ENCODE measurements at places on chromosomes 3 and 15.
A peak's percentile ranks its signal among the peaks of the same experiment; 100 is the strongest.

GRCh38 chr3:15223685-15224572 is 17.9 kb downstream of the CAPN7 start:
- DNase-seq = no peak

GRCh38 chr3:124007186-124007585 is 15.3 kb upstream of the ROPN1 start:
- DNase-seq = no peak

- no peak for DNase-seq
These were observed 108.1 kb upstream of the MELTF start for GRCh38 chr3:197137751-197138150.

GRCh38 chr3:141348837-141349236 is 19.5 kb upstream of the ZBTB38 start:
- no peak for DNase-seq

GRCh38 chr3:189202583-189202982 is 30.8 kb downstream of the TPRG1 start:
- DNase-seq = no peak

DNA sequence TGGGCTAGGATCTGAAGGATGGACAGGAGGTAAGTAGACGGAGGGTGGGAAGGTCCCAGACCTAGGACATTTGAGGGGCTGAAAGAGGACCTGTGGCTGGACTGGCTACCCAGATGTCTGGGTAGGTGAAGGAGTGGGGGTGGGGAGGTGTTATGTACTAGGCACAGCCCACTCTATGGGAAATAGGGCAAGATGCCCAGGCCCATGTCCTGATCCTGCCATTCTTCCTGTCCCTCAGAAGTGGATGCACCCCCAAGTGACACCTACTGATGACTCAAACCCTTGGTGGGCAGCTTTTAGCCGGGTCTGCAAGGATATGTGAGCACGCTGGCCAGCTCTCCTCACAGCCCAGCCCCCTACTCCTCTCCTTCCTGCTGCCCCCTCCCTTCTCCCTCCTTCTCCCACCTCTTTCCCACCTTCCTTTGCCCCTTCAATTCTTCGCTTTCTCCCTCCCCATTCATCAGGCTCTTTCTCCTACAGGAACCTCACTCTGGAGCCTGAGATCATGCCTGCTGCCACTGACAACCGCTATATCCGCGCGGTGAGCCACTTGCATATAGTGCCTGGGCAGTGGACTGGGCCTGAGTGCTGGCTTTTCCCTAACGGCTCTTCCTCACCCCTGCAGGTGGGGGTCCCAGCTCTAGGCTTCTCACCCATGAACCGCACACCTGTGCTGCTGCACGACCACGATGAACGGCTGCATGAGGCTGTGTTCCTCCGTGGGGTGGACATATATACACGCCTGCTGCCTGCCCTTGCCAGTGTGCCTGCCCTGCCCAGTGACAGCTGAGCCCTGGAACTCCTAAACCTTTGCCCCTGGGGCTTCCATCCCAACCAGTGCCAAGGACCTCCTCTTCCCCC is 5.2 kb downstream of the ACY1 start:
- DNase-seq = no peak

DNA sequence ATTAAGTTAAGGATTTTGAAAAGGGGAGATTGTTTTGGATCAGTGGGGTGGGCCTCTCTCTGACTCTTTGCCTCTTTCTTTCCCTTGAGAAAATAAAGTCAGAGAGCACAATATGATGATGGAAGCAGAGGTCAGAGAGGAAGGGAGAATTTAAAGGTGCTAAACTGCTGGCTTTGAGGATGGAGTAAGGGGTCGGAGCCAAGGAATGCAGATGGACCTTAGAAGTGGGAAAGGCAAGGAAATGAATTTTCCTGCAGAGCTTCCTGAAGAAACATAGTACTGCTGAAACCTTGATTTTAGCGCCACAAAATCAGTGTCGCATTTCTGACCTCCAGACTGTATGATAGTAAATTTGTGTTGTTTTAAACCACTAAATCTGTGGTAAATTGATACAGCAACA is 317.4 kb downstream of the NAALADL2 start:
- no peak for DNase-seq

DNA sequence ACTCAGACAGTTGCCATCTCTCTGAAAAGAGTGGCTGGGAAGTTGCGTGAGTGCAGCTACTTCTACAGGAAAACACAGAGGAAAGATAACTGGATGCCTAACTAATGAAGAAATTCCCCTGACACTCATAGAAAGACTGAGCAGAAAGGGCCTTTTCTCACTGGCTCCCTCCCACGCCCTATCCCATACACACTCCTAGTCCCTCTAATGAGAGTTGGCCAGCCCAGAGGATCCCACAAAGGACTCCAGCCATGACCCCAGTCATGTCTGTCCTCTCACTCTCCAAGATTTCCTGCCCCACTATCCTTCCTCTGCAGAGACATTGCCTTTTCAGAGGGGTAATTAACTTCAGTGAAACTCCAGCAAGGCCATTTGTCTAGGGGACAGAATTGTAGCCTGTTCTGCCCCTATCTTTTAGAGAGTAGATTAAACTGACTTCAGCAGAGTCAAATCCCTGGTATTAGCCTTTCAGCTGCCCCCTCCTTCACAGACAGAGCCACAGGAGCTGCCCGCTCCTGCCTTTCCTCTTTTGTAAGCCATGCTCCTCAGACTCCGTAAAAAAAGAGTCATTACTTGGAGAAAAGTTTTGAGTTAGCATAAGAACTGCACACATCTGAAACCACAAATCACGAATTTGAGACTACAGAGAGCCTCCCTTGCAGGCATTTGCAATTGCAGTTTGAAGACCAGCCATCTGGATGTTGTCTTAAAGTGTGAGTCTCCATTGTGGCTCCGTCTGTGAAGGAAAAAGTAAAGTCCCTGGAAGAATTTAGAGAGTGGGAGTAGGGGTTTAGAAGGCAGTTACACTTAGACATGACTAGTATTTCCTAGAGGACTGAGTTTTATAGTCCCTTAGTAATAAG is 129.1 kb upstream of the SEMA6D start:
- no peak for DNase-seq

GRCh38 chr15:66827039-66827697 is 125.1 kb downstream of the SMAD6 start:
- no peak for DNase-seq

- peak; percentile 63 for DNase-seq
These were observed 235.6 kb upstream of the TGFBR2 start for GRCh38 chr3:30370681-30371271.

DNA sequence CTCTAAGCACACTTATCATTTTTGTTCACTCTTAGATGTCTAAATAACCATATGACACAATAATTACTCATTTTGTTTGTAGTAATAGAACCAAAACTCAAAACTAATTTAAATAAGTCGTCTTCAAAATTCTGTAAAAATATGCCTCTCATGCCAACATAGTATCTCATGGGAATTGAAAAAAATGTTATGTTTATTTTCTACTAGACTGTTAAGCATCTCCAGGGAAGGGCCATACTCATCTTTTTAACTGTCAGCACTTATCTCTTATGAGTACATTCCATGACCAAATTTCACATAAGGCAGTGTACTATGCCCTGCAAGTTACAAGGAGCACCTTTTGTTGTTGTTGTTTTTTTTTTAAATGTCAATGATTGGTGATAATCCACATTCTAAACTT is 18.3 kb upstream of the USF3 start:
- DNase-seq = no peak

DNA sequence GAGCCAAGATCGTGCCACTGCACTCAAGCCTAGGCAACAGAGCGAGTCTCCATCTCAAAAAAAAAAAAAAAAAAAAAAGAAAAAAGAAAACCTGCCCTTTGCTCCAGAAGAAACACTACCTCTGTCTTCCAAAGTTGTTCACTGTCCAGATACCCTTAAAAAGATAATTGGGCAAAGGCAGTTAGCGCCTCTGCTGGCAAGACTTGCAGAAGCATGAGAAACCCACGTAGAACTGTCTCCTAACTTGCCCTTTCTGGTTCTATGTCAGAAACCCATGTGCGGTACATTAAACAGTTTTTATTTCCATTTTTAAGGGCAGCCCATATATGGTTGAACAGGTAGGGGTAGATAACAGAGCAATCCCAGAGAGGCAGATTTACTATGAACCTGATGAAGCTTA is 1026.4 kb downstream of the ROBO2 start:
- no peak for DNase-seq

GRCh38 chr3:24270744-24271143 is 223.9 kb downstream of the THRB start:
- no peak for DNase-seq

- peak; percentile 39 for DNase-seq
These were observed 157.8 kb downstream of the TIGIT start for GRCh38 chr3:114451561-114452018.

DNA sequence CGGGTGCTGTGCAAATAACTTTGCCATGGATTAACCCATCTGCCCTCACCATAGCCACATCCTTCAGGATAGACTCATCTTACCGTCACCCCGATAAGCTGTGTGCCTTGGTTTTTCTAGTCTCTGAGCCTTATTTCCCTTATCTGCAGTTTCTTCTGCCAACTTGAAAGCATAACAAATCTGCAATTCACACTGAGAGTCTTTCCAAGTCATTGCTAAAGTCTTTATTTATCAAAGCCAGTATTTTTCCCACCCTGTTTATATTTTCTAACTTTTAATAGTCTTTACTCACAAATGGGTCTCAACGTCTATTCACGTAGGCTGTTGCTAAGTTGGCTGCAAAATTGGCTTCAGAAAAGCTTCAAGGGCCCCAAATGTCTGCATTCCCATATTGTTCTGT is 61.6 kb upstream of the SUCLG2 start:
- DNase-seq = no peak

DNA sequence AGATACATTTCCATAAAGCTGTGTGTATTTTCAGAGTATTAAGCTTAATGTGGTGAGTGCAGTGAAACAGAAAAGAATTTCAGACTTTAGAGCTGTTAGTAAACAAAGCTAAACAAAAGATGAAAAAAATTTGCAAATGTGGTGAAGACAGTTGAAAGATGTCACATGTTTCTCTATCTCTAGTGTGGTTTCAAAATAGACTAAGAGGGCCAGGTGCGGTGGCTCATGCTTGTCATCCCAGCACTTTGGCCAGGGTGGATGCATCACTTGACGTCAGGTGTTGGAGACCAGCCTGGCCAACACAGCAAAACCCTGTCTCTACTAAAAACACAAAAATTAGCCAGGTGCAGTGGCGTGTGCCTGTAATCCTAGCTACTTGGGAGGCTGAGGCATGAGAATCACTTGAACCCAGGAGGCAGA is 466.0 kb upstream of the NR2F2 start:
- no peak for DNase-seq

GRCh38 chr3:44235604-44236484 is 5.8 kb upstream of the TOPAZ1 start:
- peak; percentile 93 for DNase-seq

GRCh38 chr3:151120409-151120808 is 34.9 kb downstream of the MED12L start:
- no peak for DNase-seq

DNA sequence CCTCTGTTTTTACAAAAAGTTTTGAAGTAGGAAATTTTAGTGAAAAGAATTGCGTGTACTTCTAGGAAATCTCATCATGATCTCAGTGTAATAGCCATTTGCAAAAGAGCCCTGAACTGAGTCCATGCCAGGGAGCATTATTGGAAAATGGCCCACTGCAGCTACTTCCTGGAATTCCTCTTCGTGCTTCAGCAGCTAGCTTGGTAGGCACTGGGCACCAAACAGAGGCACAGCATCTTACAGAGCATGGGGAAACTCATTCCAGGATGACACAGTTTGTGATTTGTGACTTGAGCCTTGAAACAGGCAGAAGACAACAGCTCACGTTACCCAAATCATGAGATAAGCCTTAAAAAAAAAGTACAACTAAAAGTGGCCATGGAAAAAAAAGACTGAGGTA is 179.1 kb downstream of the WDR72 start:
- DNase-seq = no peak

GRCh38 chr3:87246662-87247429 is 19.7 kb downstream of the CHMP2B start:
- DNase-seq = no peak

All from cardiac muscle cell (in vitro differentiated cells and primary cell).